GM06990 (cell line): ENCODE measurements at places on chromosomes 1 and 21.

DNA sequence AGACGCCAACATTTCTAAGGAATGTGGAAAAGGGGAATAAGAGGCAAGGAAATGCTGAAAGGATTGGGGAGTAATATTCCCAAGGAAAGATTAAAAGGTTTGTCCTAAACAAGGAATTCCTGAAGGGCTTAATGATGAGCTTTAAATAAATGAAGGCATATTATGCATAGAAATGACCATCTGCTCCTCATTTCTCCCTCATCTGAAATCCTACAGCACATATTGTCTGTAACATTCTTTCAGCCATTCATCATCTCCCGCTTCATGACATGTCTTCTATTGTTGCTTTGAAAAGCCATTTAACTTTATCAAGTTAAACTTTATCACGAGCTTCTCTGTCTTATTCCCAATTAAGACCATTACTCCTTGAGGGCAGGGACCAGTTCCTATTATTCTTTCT lies 608.7 kb upstream of the PLXNA2 start:
- DNase-seq: no peak

DNA sequence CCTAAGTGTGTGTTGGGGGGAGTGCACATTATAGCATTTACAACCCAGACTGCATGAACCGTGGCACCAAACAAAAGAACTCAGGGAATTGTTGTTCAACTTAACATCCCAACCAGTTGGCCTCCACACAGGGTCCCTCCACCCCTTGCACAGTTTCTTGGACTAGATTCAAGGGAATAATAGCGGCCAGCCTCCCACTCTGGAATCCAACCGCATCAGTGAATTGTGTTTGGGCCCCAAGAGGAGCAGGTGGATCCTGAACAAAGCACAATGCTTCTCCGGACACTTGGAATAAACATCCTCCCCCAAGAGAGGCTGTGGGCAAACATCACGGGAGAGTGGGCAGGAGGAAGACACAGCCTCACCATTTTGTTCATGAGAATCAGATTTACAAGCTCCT lies 18.2 kb downstream of the CD34 start:
- no peak for DNase-seq

- no peak for DNase-seq
Measured at GRCh38 chr1:229379846-229380245, 37.0 kb upstream of the CCSAP start.

DNA sequence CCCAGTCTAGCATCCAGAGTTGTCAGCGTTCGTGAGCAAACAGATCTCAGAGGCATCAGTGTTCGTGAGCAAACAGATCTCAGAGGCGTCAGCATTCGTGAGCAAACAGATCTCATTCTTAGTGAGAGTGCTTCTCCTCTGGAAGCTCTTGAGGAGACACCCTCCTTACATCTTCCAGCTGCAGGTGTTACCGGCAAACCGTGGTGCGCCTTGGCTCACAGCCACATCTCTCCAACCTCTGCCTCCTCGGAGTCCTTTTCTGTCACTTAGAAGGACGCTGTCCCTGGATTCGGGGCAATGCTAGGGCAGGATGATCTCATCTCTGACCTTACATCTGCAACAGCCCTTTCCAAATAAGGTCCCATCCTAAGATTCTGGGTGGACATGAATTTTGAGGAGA lies 14.6 kb upstream of the UMODL1 start:
- DNase-seq: no peak

DNA sequence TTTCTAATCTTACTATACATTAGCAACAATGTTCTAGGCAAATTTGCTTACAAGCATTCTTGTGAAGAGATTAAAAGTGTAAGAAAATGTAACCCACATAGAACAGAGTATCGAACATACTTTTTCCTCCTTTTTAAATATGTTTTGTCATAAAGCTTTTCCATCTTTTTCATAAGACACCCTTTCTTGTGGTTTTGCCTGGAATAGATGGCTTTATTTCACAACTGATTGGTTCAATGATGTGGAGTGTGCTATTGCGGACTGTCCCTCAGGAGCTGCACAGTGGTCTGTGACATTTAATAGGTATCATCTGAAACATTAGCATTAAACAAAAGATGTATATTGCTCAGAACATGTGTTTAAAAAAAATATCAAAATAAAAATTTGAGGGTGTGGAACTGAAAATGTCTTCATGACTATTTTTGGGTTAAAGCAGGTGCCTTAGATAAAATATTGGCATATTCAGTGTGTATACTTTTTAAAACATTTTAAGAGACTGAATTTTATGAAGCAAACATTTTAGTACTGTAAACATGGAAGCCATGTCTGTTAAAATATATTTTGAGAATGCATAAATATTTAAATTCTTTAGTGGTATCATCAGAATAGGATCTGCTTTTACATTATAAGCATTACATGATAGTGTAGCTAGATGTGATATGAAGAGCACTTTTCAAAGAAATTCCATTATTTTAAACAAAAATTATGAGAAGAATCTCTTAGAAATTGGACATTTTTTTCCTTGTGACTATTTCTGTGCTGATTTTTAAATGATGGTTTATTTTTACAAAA lies 48.3 kb upstream of the C1orf146 start:
- no peak for DNase-seq
